ENCODE measurements at places on chromosomes 3 and 15. TPM values are rescaled to one million over a fixed set of nuclear protein-coding genes. Genes with fewer than 3 reads are reported as not detected.

RTF1 gene
- 33.8 TPM for total RNA-seq

FAM81A gene
- 1.9 TPM for total RNA-seq

STAC gene
- total RNA-seq = not detected

DLL4 gene
- not detected for total RNA-seq

SOX14 gene
- total RNA-seq = not detected

BUB1B gene
- total RNA-seq = 65.4 TPM

MCF2L2 gene
- total RNA-seq = 3.7 TPM

GREM1 gene
- total RNA-seq = not detected

P2RY13 gene
- not detected for total RNA-seq

GPR149 gene
- total RNA-seq = not detected

TEX9 gene
- total RNA-seq = 2.9 TPM

FOXB1 gene
- total RNA-seq = 0.63 TPM

RPL14 gene
- 2,812 TPM for total RNA-seq

CACNA2D3 gene
- not detected for total RNA-seq

NANOGP8 gene
- total RNA-seq = not detected

SAXO2 gene
- total RNA-seq = 1.3 TPM

KCNH8 gene
- total RNA-seq = not detected

IQCF5 gene
- not detected for total RNA-seq

NAALADL2 gene
- not detected for total RNA-seq

SATB1 gene
- 172 TPM for total RNA-seq

CFAP100 gene
- total RNA-seq = not detected

TXNRD3 gene
- total RNA-seq = 2.5 TPM

RASGRF1 gene
- 0.02 TPM for total RNA-seq

PARP9 gene
- 11.4 TPM for total RNA-seq

FAM3D gene
- not detected for total RNA-seq

ACVR2B gene
- total RNA-seq = 6.6 TPM

TIMP4 gene
- total RNA-seq = not detected

DYNC1LI1 gene
- 36.1 TPM for total RNA-seq

SEMA3G gene
- 0.08 TPM for total RNA-seq

CCR5 gene
- 3.1 TPM for total RNA-seq

CHRD gene
- not detected for total RNA-seq

NEK4 gene
- total RNA-seq = 32.4 TPM

DNASE1L3 gene
- not detected for total RNA-seq

MORC1 gene
- not detected for total RNA-seq

SEMA3B gene
- 0.46 TPM for total RNA-seq

RTP3 gene
- total RNA-seq = not detected

PIGB gene
- 22.2 TPM for total RNA-seq

ITIH1 gene
- not detected for total RNA-seq

GABRR3 gene
- total RNA-seq = not detected

All from activated CD8-positive, alpha-beta memory T cell treated with anti-CD3 and anti-CD28 coated beads for 36 hours (primary cell).